ENCODE measurements at places on chromosomes 16 and 17.

GRCh38 chr17:75549246-75550138 lies 24.0 kb downstream of the LLGL2 start:
- peak; percentile 42 for DNase-seq

- no peak for DNase-seq
Measured at GRCh38 chr16:14369734-14370598, 260.1 kb downstream of the PARN start.

- DNase-seq = no peak
Measured at GRCh38 chr16:79272141-79272577, 328.4 kb downstream of the MAF start.

- DNase-seq = no peak
Measured at GRCh38 chr17:70195091-70195490, 25.8 kb downstream of the KCNJ2 start.

GRCh38 chr16:9002042-9002441 lies 38.3 kb upstream of the USP7 start:
- no peak for DNase-seq

GRCh38 chr17:69609473-69610305 lies 195.2 kb downstream of the MAP2K6 start:
- peak; percentile 35 for DNase-seq

All from bronchial epithelial cell (primary cell).